Ovary (tissue), 10 donors: ENCODE measurements at places on chromosomes 7 and 10.

GRCh38 chr7:44167920-44168319 lies 21.3 kb downstream of the GCK start:
- no peak for DNase-seq

DNA sequence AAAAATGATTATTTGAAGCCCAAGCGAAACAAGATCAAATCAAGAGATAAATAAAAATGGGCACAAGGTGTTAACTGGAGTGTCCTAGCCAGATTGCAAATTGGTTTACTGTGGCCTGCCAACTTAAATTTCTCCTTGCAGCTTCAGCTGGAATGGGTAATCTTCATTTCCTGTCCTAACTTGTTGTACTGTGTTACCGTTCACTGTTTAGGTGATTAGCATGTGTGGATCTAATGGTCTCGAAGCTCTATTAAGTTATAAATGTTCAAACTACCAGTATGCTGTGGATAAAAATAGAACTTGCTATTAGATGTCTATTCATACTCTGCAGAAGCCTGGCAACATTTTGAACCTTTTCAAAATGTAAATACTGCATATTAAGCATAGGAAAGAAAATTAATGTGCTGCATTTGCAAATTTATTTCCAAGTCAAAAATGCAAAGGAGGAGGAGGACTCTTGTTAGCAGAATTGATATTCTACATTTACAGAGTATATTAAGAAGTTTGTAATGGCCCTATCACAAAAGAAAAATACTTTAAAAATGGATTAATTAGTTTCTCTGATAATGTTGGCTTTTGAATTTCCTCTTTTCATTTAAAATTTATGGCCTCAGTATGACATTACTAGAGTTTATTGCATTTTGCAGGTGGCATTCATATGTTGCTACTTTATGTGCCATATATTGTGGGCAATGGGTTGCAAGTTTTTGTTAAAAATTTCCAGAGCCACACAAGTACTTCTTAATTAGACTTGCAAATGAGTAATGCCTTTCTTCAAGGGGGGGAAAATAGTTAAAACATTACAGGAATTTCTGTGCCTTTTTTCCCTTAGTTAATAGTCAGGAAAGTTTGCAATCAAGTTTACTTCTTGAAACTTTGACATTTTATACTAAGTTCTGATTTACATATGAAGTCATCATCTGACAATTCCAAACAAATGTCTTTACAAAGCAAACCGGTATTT lies 92.1 kb downstream of the CABCOCO1 start:
- no peak for DNase-seq

- DNase-seq, result no peak
Measured at GRCh38 chr10:91983416-91983815, 59.8 kb downstream of the BTAF1 start.

DNA sequence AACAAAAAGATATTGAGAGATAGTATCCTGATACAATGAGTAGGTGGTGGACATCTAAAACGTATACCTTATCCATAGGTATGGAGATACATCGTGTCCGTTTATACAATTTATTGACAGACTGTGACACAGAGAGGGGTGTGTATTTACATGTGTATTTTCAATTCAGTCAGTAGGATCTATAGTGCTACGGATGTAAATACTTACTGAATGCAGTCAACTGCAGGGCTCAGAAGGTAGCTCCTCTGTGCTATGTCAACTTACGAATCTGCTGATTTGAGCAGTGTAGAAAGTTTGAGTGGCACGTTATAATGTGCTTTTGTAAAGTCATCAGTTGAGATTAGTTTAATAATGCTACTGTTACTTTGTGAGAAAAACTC lies 626 bp downstream of the ZNF804B start:
- DNase-seq, result no peak

DNA sequence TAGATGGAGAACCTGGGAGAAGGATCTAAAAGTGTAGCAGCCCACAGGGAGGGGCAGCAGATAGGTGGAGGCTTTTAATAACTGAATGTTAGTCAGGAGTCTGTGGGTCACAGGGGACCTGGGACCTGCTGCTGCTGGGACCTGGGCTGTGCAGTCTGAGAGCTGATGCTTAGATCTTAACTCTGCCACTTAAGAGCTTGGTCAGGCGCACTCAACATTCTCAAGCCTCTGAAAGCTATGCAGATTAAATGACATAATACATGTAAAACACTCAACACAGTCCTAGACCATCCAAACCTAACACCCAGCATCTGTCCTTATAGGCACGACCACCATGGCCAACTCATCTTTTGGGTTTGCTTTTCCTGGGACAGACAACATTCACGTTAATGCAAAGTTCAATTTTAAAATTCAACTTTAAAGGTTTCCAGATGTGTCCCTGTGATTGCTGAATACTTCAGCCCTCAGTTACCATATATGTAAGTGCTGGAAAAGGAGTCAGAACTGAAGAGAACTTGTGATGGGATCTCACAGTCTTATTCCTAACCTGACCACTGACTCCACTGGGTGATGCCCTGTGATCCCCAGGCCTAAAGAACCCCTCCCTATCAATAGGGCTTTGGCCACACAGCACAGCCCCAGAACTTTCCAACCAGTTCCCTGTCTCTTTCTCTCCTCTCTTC lies 321.0 kb downstream of the PLXNA4 start:
- DNase-seq, result no peak

GRCh38 chr7:94382132-94382531 lies 12.6 kb upstream of the COL1A2 start:
- no peak for DNase-seq

DNA sequence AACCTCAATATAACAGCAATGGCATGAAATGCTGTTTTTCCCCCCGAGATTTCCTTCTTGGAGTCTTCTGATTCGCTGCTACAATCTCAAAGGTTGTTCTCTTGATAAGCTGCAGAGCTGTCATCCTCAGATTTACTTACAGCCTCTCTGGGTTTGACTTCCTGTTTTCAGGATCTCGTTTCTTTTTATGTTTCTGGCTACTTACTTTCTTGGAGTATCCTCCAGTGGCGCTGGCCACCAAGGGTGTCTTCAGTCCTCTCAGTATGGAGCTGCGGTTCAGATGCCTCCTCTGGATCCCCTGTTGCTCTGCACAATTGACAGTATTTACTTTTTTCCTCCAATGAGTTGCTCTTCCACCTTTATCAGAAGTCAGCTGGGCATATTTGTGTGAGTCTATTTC lies 152.0 kb upstream of the TMEM72 start:
- no peak for DNase-seq

- no peak for DNase-seq
Measured at GRCh38 chr10:6928586-6928985, 348.5 kb upstream of the PRKCQ start.

GRCh38 chr7:40538281-40538680 lies 403.5 kb downstream of the SUGCT start:
- no peak for DNase-seq

GRCh38 chr10:82551506-82551905 lies 676.5 kb downstream of the NRG3 start:
- no peak for DNase-seq

DNA sequence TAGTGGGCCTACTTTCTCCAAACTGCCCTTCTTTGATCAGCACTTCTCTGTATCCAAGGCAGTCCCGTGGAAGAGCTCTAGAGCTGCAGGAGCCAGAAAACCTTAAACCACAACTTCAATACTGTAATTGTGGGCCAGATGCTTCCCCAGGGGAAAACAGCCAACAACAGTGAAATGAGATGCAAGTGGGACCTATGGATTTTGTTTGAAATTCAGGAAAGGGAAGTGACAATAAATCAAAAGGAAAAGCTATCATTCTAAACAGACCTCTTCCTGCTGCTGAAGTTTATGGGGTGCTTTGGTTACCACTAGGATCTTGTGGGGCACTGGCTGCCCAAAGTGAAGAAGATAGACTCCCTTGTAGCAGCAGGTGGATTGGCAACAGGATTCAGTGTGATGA lies 1031.7 kb downstream of the LRMDA start:
- no peak for DNase-seq

- no peak for DNase-seq
Measured at GRCh38 chr10:127290850-127291249, 94.5 kb upstream of the INSYN2A start.

DNA sequence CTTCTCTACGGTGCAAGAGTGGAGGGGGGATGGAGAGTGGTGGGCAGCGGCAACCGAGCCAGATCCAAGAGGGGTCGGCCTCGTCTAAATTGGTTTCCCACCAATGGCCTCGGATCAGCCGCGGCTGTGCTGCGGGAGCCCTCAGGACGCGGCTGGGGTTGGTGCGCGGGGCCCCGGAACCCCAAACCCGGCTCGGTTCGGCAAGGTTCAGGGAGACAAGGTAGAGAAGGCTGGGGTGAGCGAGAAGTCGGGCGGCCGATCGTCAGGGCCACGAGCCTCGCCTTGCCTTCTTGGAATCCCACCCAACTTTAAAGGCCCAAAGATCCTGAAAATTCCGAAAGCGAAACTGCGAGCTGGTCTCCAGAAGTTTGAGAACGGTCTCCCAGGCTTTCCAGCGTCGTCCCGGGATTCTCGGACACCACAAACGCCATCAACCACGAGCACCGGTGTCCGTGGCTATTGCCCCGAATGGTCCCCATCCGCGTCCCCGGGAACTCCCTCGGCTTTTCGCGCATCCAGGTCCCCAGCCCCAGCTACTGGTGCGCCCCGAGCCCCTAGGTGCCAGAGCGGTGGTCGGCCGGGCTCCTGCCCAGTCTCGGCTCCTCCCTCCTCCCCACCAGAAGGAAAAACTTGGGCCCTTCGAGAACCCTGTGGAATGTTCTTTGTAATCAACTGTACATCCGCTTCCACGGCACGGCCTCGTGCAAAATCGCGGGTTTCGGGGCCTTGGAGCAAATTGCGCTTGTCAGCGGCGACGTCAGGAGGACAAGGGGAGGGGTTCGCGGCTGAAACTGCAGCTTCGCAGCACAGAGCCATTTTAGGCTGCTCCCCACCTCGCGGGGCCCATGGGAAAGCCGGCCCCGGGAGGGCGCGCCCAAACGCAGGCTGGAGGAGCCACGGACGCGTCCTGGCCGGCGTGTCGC lies 3.2 kb downstream of the SFMBT2 start:
- DNase-seq, result peak; percentile 73

GRCh38 chr10:93894516-93895378 lies 969 bp downstream of the SLC35G1 start:
- DNase-seq, result no peak

GRCh38 chr10:17771017-17771416 lies 19.0 kb downstream of the TMEM236 start:
- no peak for DNase-seq

GRCh38 chr10:27890971-27891370 lies 107.9 kb downstream of the ODAD2 start:
- no peak for DNase-seq

GRCh38 chr10:114175667-114176066 lies 1.7 kb upstream of the CCDC186 start:
- no peak for DNase-seq

- no peak for DNase-seq
Measured at GRCh38 chr10:44070282-44070681, 314.6 kb downstream of the CXCL12 start.

DNA sequence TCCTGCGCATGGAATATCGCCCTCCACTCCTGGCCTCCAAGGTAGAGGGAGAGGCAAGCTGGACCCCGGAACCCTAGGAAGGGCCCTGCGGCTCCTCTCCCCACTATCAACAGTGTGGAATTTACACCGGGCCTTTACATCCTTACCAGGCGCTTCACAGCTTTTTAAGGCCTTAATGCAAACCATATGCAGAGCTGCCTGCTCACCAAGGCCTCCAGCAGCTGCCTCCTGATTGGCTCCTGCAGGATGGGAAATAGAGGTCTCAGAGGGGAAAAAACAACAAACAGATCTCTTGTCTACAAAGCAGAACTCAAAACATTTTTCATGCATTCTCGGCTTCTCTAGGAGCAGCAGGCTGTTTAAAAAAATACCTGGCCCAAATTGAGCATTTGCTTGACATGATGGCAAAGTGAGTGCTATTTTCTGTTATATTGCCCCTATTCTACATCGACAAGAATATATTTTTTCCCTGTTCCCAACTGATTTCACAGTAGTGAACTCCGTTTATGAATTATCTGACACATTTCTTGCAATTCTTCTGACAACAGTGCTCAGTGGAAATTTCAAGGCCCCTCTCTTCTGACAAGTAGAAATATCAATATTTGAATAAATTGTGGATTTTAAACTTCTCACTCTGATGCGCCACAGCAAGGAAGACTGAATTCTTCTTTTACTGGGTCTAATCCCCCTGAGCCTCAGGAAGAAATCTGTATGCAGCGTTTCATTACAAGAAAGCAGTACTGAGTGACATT lies 51.7 kb downstream of the EBF3 start:
- no peak for DNase-seq

DNA sequence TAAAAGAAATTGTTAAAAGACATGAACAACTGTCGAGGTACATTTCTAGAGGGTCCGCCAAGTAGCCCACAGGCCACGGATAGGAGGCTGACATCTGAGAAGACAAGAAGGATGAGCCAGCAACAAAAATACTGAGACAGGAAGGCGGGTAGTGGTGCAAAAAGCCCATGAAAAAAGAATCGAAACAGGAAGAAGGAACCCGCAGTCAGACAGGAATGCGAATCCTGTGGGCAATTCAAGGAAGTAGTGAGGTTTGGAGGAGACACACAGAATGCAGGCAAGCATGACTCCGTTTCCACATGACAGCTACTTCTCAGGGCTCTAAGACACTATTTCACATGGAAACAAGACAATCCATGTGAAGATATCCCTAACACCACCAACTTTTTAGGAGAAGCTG lies 125.2 kb downstream of the DOCK4 start:
- DNase-seq, result no peak

GRCh38 chr7:90709501-90710465 lies 113.7 kb downstream of the CDK14 start:
- peak; percentile 67 for DNase-seq

- no peak for DNase-seq
Measured at GRCh38 chr7:152176797-152177196, 151.3 kb downstream of the GALNT11 start.
